ENCODE measurements at places on chromosomes 1 and 21.
A peak's percentile ranks its signal among the peaks of the same experiment; 100 is the strongest.

DNA sequence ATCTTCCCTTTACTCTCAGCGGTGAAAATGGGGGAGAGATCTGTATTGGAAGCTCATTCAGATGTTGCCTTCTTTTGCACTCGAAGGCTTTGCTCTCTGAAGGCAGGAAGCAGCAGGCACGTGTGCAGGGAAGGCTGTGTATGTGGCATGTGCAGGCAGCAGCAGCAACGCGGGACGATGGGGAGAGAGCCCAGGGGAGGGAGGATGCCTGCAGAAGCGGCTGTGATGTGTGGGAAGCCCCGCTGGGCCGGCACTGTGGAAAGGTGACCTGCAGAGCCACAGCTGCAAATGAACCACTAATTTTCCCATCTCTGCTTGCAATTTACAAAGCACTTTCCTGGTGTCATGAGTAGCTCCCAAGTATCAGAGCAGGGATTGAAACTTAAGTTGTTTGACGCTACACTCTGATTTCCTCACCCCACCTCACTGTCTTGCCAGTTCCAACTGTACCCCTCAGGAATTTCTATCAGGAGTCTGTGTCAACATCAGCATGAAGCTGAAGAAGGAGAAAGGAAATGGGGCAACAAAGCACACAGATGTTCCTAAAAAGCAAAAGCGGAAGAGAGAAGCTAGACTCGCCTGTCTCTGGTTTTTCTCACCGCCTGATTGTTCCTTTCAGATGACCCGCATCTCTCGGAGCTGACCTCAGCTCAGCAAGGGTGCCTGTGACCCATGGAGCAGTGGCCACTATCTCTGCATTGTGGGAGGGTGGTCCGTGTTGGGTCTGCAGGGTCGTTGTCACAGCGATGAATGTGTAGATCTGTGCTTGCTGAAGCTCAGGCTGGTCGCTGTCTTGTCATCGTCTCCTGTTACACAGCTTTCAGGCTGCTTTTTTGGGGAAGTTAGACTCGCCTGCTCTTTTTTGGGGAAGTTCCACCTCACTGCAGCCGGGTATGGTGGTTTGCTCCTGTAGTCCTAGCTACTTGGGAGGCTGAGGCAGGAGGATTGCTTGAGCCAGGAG, 156.1 kb downstream of the KIF26B start:
- peak; percentile 69 for DNase-seq

- DNase-seq = no peak
Measured at GRCh38 chr1:41320895-41321676, 40.1 kb upstream of the FOXO6 start.

GRCh38 chr1:36663772-36664430, 181.2 kb upstream of the CSF3R start:
- DNase-seq = no peak

- DNase-seq = no peak
Measured at GRCh38 chr1:26452459-26453183, 19.6 kb upstream of the HMGN2 start.

All from NCI-H345 (cell line).